Ascending aorta (tissue), 2 donors: ENCODE measurements at places on chromosomes 11 and 22.

- DNase-seq: no peak
Observed at GRCh38 chr22:31367426-31367825, 21.3 kb upstream of the PATZ1 start.

GRCh38 chr11:130623670-130624668 lies 175.5 kb downstream of the ADAMTS15 start:
- DNase-seq: no peak

DNA sequence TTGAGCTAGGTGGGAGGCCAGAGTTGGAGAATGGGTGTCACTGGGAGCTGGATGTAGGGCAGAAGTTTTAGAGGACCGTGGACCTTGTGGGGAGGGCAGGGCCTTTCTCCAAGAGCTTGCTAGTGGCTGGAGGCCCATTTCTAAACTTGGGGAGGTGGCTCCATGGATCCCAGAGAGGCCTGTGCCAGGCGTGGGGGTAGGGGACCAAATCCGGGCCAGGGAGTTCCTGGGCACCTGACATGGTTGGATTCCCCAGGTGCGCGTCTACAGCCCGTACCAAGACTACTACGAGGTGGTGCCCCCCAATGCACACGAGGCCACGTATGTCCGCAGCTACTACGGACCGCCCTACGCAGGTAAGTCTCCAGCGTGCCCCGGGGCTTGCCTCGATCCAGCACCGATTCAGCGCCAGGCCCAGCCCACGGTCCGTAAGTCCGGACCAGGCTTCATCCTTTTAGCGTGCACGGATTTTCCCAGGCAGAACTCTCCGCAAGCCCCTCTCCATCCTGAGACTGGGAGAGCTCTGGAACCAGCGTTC lies 14.2 kb downstream of the PLEKHB1 start:
- DNase-seq: no peak

DNA sequence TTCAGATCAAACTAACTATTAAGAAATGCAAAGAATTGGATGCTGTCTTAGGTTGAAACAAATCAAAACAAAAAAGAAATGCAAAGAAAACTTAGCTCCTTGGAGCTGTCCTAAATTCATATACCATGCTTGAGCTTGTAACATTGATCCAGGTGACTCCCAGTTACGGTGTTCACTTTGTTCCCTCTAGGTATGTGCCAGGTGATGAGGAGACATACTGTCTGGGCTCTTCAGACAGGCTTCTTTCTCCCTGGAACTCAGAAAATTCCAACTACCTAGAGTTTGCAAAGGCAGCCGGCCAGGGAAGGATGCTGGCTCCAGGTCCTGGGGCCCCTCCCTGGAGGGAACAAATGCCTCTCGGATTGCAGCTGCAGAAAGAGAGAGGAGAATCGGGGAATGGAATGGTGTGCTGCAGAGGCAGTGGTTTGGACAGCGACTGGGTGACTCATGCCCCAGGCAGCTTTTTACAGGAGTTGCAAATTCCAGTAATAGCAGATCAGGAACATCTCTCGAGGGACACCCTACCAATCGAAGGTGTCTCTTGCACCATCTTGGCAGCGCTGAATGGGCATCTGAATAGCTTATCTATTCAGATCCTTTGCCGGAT lies 12.3 kb upstream of the ASPHD2 start:
- DNase-seq: no peak

- no peak for DNase-seq
Observed at GRCh38 chr11:71995726-71996291, 2.9 kb upstream of the IL18BP start.

DNA sequence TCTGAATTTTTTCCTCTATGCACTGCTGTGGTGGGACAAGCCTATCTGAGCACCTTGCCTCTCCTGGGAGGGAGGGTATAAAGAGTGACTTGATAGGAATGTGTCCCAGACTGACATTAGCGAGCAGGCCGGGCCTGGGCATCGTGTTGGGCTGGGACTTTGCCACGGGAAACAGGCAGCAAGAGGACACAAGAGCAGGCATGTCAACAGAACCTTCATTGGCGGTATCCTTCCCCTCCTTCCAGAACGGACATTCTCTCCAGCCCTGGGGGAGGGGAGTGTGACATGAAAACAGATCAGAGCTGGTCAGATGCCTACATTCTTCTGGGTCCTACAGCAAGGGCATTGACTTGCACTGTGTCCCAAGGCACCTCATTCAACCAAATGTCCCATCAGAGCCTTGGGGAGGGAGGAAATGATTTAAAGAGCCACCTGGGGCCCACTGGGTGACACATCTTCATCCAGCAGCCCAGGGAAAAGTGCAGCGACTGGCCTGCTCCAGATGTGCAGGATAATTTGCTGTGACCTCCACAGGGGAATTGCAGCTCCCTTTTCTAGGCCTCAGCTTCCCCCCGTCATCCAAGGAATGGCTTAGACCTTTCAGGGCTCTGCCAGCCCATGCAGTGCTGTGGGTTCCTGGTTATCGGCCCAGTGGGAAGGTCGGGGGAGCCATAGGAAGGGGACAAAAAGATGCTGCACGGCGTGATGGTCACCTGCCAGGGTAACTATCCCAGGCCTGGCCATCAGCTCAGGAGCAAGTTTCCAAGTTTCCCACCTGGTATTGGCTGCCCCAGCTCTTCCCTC lies 21.8 kb upstream of the UVRAG start:
- DNase-seq: no peak

GRCh38 chr11:81673001-81673400 lies 1060.7 kb downstream of the FAM181B start:
- DNase-seq: no peak
